Glutamatergic neuron (in vitro differentiated cells): ENCODE measurements at places on chromosomes 7 and 10.

- DNase-seq: no peak
Measured at GRCh38 chr7:107874111-107874510, 16.9 kb upstream of the DLD start.

DNA sequence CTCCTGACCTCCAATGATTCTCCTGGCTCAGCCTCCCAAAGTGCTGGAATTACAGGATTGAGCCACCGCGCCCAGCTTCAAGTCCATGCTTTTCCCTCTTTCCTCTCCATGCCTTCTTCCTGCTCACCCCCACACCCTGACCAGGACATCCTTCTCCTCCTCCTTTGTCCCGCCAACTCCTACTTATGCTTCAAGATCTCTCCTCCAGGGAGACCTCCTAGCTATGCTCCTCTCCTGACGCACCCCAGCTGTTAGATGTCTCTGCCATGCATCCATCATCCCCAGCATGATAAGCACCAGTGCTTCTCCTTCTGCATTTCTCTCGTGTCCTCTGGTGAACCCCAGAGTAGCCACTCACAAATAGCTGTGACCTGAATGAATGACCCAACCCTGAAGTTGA is 21.1 kb downstream of the SRRM3 start:
- no peak for DNase-seq

DNA sequence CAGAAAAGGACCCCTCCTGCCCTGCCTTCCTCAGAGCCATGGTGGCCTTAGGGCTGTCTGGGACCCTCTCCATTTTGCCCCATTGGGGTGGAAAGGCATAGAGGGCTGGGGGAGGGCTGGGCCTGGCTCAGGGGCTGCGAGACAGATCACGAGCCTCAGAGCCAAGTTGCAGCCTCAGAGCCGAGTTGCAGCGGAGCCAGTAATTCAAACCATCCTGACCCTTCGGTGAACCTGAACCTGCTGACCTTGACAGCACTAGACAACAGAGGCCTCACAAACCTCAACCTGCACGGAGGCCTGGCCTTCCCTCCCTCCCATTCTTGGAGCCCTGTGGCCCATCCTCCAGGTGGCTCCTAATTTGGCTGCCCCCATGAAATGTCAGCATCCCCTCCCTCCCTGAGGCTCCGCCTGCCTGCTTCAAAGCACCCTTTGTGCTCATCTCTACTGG is 45.4 kb downstream of the PAX2 start:
- DNase-seq: no peak

GRCh38 chr7:34163956-34164355 is 258.6 kb downstream of the BMPER start:
- DNase-seq: no peak

DNA sequence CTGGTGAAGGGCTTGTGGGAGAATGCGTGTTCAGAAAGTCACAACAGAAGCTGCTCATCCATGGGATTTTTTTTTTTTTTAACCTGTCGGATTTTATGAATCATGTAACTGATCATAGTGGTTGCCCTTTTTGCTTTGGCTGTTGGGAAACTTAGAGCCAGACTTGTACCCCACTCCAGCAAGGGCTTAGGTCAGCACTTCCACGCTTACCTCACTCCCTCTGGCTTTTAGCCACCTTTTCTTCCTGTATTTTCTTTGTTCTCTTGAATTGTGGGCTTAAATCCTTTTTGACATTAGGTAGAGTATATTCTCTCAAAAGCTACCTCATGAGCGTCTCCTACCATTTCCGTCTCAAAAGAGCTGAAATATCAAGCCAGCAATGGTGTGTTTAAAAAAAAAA is 113.6 kb upstream of the BTBD16 start:
- DNase-seq: no peak

DNA sequence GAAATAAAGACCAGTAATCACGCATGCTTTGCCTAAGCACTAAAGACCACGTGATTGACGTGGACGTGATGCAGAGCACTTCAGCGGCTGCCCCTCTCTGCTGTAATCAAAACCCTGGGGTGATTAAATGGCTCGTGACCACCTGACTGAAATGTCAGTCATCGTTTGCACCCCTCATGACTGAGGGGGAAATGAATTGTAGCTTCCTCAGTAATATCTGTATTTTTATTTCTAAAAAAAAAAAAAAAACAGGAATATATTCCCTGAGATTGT is 148.1 kb upstream of the RSU1 start:
- no peak for DNase-seq

DNA sequence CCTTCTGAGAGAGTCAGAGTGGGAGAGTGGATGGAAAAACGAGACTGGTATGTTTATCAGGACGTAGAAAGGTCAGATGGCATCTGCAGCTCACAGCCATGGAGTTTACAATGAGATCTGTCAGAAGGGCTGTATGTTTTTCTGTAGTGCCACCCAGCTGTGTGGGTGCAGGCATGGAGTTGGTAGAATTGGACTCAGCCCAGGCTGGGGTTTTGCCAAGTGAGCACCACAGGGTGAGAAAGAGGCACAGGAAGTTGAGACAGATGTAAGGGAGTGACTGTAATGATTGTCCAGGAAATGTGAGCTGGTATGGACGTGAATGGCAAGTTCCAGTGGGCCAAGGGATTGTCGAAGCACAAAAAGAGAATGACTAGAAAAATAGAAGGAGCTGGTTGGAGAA is 9.1 kb upstream of the ZYX start:
- DNase-seq: no peak

- DNase-seq: peak; percentile 48
Measured at GRCh38 chr7:140506788-140507464, 27.6 kb upstream of the MKRN1 start.

DNA sequence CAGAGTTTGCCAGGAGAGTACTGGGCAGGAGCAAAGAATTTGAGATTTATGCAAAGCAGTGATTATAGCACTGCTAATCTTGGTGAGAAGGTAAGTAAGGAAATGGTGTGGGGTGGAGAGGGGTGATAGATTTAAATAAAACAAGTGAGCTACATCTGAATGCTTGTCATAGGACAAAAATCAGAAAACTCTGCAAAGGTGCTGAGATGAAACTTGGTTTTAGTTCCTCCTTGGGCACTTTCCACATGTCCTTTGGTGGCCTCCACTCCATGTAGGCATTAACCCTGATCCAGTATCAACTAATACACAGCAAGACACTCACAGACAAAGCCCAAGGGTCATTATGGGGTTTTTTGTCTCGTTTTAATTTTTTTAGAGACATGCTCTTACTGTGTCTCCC is 25.7 kb upstream of the FAM107B start:
- no peak for DNase-seq

- no peak for DNase-seq
Measured at GRCh38 chr7:95490231-95490762, 4.6 kb downstream of the ASB4 start.

DNA sequence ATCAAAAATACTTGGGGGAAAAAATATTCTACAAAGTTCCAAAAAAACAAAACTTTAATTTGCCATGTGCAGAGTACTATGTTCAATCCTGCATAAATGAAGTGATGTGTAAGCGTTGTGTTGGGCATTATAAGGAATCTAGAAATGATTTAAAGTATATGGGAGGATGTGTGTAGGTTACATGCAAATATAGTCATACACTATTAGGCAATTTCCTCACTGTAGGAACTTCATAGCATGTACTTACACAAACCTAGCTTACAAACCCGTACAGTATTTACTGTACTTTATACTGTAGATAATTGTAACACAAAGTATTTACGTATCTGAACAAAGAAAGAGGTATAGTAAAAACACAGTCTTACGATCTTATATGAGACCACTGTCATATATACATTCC is 72.3 kb downstream of the NRBF2 start:
- no peak for DNase-seq

GRCh38 chr7:25098096-25099046 is 26.7 kb downstream of the CYCS start:
- peak; percentile 59 for DNase-seq

GRCh38 chr7:139521439-139521838 is 2.0 kb upstream of the CLEC2L start:
- no peak for DNase-seq

- DNase-seq: no peak
Measured at GRCh38 chr10:109746861-109747260, 176.4 kb downstream of the XPNPEP1 start.

GRCh38 chr10:122878799-122879338 is 512 bp downstream of the FAM24B start:
- no peak for DNase-seq

GRCh38 chr7:80107278-80107677 is 27.4 kb upstream of the GNAI1 start:
- DNase-seq: no peak

- DNase-seq: no peak
Measured at GRCh38 chr7:50607524-50608125, 42.4 kb upstream of the DDC start.

DNA sequence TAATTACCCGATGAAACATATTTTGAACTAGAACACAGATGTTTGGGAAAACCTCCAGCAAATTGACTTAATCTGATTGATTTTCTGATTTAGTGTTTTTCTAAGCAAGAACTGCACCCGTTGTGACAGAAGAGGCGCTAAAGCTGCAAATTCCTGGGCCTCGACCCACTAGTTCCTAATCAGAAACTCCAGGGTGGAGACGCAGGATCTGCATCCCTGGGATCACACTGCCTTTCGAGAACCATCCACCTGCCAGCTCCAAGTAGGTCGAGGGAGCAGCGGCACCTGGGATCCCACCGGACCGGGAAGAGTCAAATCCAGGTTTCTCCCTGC is 136.8 kb upstream of the CDCA7L start:
- DNase-seq: no peak

- DNase-seq: no peak
Measured at GRCh38 chr7:12092499-12093130, 118.5 kb upstream of the TMEM106B start.

GRCh38 chr10:10946801-10947200 is 70.9 kb upstream of the CELF2 start:
- DNase-seq: no peak

DNA sequence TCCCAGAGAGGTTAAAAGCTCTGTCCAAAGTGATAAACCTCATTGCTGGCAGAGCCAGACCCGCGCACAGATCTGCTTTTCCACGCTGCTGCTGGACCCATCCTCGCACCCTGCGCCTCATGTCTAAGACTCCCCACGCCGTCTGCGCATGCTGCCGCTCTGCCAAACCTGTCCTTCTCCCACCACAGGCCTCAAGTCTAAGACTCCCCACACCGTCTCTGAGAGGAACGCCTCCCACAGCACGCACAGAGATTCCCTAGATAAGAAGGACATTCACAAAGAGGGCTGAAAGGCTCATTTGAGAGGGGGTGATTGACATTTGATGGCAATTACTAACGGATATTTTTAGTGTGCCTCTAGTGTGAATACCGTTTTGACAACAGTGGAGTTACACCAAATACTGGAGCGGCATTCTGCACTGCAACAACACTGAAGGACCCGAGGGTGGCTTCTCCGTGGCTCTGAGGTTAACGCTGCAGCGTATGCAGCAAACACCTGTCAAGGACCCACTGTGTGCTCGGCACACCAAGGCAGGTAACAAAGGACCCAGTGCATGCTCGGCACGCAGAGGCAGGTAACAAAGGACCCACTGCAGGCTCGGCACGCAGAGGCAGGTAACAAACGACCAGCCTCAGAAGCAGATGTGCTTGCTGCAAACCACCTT is 231.4 kb downstream of the DNAJB6 start:
- DNase-seq: no peak

DNA sequence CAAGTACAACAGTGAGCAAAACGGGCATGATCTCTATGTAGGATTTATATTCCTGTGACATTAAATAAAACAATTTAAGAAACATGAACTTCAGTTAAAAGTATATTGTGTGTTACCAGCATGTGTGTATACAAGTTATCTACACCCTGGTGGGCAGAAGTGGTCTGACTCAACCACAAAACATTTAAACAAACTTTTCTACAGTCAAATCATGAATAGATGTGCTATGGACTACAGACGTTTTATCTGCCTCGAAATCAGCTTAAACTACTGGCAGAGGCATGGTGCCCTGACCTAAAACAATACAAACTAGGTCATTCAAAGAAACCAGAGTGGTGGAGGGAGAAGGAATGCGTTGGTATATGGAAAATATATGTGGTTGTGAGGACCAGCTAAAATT is 3.6 kb downstream of the ARL3 start:
- no peak for DNase-seq

DNA sequence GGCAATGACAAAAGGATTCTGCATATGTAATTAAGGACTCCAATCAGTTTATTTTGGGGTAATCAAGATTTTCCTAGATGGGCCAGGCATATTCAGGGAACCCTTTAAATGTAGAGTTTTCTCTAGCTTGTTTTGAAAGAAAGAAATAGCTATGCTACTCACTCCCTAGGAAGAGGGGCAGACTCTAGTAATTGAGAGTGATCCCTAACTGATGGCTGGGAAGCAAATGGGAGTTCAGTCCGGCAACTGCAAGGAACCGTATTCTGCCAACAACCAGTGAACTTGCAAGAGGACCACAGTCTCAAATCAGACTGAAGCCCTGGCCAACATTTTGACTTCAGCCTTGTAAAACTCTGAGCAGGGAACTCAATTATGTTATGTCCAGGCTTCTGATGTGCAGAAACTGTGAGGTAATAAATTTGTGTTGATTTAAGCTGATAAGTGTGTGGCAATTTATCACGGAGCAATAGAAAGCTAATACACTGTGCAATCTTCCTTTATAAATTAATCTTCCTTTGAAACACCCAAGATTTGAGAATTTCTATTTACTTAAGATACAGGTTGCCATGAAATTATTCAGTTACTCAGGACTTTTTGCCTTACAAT is 14.0 kb downstream of the AOAH start:
- no peak for DNase-seq

GRCh38 chr7:141710301-141710700 is 2.1 kb downstream of the WEE2 start:
- DNase-seq: no peak

DNA sequence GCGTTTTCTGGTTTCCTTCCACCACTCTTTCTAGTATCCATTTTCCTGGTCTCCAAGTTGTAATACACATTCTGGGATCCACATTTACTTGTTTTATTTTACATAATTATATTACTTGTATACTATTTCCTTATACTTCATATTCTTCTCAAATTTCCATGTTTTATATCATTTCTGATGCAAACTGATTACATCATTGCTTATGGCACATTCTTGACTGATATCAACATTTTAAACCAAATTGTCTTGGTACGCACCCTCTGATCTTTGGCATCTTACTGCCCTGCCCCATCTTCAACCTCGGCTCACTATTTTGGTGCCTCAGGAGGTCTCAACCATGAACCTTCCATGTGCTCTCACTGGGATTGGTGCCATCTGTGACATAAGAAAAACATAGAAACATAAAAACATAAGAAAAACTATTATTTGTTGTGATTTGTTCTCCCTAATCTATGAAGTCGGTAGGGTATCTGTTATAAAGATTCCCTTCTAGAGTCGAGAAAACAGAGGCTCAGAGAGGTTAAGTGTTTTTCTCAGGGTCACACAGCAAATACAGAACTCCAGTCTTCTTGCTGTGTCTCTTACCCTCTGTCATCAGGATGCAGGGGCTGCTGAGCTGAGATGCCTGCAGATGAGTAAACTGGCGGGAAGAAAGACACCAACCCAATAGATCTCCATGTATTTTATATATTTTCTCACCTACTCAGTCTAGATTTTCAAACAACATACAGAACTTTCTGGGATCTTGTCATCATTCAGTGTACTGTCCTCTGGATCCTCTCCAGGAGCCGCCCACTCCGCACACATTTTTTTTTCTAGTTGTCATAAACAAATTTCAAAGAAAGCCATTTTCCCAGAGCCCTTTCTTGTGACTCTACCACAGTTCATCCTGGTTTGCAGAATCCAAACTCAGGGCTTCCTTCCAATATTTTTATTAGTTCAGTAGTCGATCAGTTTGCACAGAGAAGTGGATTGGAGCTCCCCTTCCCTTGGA is 79.5 kb downstream of the PARP12 start:
- no peak for DNase-seq

- no peak for DNase-seq
Measured at GRCh38 chr10:77700086-77700485, 62.5 kb upstream of the KCNMA1 start.
